Hematopoietic multipotent progenitor cell treated with erythropoietin and hydrocortisone succinate and interleukin-3 and kit ligand, for 15 days (in vitro differentiated cells): ENCODE measurements at places on chromosomes 11 and 22.

- DNase-seq = no peak
These were observed 964.9 kb upstream of the CCDC90B start for GRCh38 chr11:84250834-84251613.

- DNase-seq = no peak
These were observed 25.1 kb downstream of the PRR5 start for GRCh38 chr22:44727148-44727547.

GRCh38 chr11:116869610-116870009, 32.2 kb upstream of the APOA1 start:
- DNase-seq = no peak

GRCh38 chr11:30342736-30343166, 19.8 kb downstream of the ARL14EP start:
- no peak for DNase-seq

DNA sequence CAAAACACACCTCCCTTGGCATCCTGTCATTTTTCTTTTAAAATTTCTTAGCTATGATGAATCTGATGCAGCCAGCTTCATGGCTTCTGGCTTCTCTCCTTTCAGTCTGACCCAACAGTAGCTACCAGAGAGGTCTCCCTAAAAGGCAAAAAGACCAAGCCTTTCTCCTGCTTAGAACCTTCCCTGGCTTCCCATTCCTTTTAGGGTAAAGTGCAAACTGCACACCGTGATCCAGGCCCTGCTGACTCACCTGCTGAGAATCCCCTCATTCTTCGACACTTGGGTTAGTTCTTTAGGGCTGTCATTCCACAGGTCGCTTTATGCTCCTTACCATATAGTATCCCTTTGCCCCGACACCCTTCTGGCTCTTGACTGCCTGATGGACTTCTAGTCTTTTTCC, 362.4 kb downstream of the MIAT start:
- no peak for DNase-seq

DNA sequence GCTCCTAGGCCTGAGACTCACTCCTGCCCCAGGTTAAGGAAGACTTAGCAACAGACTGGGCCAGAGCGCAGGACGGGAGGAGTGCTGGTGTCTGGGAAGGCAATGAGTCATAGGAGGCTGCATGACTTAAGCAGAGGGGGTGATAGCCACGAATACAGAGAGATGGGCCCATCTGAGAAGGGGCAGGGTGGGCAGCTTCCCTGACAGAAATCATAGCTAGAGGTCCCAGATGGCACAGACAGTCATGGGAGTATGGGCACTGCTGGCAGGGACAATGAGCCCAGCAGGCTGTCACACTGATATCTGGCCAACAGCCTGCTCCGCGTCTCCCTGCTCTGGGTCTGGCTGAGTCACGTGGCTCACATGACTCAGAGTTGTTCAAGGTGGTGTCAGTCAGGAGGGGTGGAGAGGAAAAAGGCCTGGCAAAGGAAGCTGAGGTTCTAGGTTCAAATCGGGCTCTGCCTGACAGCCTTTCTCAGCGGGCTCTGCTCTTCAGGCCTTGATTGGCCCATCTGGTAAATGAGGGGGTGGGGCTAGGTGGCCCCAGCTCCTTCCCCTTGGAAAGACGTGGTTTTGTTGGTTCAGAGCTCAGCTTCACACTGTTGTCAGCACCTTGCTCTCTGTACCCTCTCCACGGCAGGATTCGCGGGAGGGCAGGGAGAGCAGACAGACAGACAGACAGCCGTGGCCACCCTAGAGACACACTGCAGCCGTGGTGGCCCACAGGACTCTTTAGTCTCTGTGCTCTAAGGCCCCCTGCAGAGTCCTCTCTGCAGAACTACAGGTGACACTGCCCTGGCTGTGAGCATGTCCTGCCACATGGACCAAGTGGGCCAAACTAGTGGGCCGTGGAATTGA, 47.8 kb downstream of the DBX1 start:
- peak; percentile 76 for DNase-seq
